ENCODE measurements at places on chromosomes 4 and X.

DNA sequence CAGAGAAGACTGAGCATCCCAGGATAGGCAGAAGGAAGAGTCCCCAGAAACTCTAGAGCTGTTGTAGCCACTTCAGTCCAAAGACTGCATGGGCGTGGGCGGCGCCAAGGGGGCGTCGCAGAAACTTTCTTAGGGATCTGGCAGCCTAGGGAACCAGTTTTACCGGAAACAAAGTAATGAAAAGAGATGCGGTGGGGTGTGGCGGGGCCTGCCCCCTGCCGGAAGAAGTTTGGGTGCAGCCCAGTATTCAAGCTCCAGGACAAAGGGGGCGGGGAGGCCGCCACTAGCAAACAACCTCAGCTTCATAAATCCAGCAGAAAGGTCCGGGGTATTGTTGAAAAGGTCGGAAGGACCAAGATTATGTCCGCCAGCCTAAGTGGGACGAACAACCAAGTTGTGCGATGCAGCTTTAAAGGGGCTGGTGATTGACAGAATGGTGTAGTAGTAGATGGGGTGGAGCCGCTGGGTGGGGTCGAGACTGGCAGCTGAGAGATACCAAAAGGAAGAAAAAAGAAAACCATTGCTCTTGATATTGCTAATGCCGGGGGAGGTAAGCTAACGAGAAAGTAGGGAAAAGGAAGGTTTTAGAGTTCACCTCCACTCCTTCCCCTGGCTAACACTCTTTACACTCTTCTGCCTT, 190.5 kb downstream of the RRAGB start:
- DNase-seq, result peak; percentile 29

- DNase-seq, result no peak
Measured at GRCh38 chrX:32501606-32502005, 709.7 kb downstream of the DMD start.

GRCh38 chrX:43269201-43269600, 386.9 kb upstream of the MAOA start:
- no peak for DNase-seq

- no peak for DNase-seq
Measured at GRCh38 chr4:54107951-54108748, 8.2 kb downstream of the GSX2 start.

GRCh38 chr4:21366312-21366711, 582.3 kb downstream of the KCNIP4 start:
- DNase-seq, result no peak

DNA sequence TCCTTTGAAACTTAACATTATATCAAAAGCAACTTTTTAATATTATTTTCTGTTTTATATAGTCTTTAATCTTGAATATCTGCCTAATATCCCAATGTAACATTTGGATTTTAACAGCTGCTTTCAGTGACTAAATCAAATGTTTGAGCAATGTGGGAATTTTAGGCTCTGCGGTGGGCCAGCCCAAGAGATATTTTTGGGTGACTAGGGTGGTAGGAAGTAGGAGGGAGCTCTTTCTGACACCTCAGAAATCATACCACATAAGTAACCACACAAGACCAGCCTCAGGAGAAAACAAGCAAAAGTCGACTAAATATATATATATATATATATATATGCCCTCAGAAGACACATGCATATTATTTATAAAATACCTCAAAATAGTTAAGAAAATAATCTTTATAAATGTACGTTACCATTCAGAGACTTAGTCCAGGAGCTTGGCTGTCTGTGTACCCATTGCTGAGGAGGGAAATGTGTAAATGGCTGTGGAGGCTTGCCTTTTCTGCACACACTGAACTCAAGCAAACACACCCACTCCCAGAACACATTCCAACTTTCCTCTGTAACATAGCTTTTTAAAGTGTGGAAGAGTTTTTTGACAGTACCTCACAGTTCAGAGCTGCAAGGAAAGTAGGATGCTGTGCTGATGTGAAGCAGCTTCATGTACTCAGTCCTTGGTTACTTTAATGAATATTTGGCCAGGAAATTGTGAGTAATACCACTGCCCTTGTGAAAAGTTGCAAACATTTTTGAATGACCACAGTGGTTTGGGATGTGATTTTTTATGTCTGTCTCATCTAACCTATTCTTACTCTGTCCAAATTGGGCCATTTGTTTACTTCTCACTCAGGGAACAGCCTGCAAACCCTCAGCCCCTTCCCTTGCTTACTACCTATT, at the start of gene RTL3:
TSS of gene RTL3 (minus strand) at position 484 of the 900 bp plus-strand sequence. CDS start 908 bp downstream, outside the sequence.
- no peak for DNase-seq

DNA sequence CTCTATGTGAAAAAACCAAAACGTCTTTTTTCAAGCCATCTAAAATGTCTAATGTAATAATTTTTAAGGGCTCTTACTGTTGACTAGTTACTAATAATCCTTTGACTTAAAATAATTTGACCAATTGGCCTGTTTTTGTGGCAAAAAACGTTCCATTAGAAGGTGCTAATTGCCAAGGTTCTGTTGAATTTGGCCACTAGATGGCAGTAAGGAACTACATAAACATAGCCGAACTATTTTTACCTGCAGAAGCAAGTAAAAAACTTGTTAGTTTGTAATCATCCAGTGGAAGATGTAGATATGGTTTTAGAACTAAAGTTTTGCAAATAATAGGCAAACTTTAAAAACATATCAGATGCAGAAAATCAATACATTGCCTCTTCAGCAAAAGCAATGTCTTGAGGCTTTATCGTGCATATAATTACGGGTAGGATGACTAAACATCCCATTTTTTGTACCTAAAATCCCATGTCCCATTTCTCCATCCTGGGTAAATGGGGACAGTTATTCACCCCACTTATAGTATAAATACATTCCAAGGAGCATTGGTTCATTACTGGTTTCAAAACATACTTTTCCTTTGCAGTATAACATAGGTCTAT, 57.6 kb downstream of the PROM1 start:
- no peak for DNase-seq

GRCh38 chr4:26126994-26127393, 193.8 kb upstream of the RBPJ start:
- no peak for DNase-seq

DNA sequence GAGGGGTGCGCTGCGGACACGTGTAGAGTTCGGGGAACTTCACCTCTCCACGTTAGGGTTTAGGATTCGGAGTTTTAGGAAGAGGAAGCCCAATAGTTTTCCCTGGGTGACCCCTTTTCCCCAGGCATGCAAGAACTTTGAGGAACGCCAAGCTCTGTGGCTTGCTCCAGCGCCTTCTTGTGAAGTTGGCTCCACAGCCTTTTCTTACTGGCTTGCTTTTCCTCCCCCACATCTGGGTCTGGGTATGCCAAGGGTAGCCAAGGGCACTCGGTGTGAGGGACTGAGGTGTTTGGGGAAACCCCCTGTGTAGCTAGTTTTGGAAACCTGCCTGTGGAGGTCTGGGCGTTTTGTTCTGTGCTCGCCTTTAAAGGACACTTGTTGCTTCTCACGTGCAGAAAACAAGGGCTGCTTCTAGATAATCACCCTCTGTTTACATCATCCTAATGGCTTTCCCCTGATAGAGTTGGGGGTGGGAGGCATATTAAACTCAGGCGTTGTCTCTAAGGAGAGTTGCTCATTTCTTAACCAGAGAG, 746 bp downstream of the EDNRA start:
- no peak for DNase-seq

DNA sequence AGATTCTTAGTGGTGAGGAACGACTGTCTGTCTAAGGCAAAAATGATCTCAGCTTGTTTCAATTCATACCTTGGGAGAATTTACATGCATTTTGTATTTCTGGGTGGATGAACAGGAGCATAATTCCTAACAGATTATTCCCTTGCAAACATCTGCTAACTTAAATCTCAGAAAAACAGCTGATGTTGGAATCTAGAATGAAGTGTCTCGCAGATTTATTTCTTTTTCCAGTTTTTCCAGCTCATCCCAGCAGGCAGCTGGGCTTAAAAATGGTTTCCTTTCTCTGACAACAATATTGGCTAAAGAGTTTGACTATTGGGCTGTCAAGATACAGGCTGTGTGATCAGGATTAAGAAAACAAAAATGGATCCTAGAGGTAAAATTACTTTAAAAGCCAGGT, 1.1 kb downstream of the LNX1 start:
- no peak for DNase-seq

DNA sequence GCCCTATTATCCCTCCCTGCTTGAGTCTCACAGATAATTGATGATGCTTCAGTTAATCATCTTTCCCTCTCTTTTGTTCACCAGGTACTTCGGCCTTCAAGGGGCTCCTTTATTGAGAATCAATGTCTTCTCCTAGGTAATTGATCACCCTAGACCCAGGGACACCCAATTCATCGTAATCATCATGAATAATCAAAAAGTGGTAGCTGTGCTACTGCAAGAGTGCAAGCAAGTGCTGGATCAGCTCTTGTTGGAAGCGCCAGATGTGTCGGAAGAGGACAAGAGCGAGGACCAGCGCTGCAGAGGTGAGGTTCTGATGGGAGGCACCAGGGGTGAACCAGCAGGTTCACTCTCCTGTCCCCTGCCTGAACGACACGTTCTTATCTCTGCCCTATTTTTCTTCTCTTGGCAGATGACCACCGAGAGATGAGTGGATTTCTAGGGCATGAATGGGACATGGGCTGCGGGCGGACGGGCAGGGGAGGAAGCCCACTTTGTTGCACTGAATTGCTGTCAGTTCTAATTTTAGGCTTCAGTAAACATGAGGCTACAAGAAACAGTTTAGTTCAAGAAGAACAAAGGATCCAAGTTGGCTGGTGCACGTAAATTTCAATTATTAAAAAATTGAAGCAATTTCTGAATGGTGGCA, 80.5 kb downstream of the ALPK1 start:
- no peak for DNase-seq
